ENCODE measurements at places on chromosomes 7 and 10.
A peak's percentile ranks its signal among the peaks of the same experiment; 100 is the strongest.

DNA sequence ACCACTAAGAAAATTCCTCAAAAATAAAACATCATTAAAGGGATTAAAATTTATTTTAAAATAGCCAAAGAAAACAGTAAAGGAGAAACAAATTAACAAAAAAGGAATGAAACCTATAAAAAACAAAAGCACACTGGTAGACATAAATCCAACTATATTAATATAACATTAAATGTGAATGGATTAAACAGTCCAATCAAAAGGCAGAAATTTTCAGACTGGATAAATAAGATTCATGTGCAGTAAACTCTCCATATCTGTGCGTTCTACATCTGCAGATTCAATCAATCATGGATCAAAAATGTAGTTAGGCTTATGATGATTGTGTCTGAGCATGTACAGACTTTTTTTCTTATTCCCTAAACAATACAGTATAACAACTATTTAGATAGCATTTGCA is 42.6 kb downstream of the ZNF518A start:
- no peak for DNase-seq

GRCh38 chr10:33602278-33602677 is 267.8 kb upstream of the NRP1 start:
- no peak for DNase-seq

DNA sequence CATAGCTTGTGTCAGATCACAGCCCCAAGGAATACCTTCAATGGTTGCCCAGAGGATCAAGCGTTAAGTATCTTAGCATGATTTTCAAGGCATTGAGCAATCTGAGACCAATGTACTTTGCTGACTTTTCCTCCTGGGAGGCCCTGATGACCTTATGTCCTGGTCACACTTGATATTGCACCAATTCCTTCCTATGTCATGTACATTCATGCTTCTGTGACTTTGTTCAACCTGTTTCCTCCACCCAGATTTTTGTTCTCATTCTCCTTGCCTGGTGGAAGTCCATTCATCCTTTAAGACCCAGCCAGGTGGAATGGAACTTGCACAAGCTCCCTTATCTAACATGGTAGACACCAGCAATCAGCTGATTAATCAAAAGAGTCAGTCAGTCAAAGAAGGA is 160.8 kb downstream of the PFKFB3 start:
- DNase-seq = no peak

- no peak for DNase-seq
Measured at GRCh38 chr7:152911922-152912321, 152.4 kb downstream of the ACTR3B start.

DNA sequence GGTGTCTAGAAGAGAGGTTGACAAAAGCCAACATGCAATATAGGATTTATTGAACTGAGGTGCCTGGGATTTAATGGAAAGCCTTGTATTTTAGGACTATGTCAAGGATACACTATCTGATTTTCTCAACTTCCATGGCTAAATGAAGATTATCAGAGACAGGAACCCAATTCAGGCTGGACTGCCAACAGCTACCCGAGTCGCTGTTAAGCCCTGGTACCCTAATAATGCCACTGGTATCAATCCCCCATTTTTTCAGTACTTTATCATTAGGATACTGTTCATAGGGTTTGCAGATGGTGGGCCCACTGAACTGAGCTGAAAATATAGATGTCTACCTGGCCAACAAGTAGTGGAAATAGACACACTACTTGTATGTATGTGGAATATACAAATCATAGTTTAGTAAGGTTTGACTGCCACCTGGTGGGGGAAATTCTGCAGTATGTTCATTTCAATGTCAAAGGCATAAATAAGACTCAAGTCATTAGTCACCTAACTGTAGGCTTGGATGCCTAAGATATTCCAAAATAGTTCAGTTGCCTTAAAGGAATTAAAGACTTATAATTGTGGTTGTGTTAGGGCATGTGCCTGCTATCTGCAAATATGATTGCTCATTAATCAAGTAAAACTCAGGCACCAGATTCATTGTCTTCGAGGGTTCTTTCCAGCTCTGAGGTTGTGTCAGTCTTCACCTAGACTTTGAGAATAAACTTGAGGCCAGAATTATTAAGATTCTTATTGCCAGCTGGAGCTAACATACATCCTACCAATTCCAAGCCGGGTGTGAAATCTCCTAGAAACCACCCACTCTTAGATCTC is 34.1 kb upstream of the NOBOX start:
- DNase-seq = peak; percentile 42

- DNase-seq = peak; percentile 66
Measured at GRCh38 chr10:71974489-71975021, 10.4 kb downstream of the CHST3 start.

GRCh38 chr7:44279286-44279685 is 46.1 kb downstream of the CAMK2B start:
- DNase-seq = no peak

DNA sequence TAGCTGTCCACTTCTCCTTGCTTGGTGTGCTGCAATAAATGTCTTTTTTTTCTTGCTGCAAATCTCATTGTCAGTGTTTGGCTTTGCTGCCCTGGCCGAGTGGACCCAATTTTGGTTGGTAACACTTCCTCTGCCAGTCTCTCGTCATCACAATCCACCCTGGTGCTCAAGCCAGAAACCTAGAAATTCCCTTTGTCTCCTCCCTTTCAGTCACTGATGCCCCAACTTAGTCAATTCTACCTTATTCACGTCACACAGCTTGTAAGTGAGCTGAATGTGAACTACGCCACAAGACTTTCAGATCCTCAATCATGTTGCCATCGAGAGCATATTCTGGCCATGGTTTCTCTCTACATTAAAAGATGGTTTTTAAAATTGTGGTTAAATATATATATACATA is 13.0 kb upstream of the FRA10AC1 start:
- DNase-seq = no peak

DNA sequence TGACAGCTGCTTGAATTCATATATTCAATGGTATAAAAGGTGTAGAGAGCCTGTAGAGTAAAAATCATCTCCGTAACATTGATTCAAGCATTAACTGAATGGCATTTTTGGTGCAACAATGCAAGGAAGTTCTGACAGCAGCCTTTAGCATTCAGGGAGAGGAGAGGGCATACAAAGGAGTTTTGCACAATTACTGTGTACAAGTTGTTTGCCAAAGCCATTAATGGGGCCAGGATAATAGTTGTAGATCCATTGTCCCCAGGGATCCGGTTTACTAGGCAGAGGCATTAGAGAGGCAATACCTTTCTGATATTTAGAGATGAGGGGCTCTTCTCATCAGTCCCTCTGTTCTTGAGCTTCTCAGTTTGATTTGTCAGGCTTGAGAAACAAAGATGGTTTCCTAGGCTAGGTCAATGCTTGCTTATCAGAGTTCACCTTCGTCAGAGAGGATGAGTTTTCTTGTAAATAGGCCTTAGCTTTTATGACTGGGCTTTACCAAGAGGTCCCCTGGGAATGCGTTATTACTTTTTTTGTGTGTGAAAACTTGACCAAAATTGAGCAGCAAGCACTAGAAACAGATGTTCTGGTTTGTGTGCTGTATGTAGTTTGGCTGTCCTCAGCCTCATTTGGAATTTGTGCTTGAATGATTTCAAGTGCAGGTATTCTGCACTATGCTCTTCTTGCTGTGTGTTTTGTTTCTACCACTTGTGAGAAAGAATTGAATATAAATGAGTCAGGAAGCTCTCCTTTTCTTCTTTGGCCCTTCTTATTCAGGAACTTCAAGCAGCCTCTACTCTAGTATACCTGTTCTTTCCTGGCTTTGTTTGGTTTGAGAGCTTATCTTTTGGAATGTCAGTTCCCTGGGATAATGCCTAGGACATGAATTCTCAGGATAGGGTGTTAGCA is 32.0 kb downstream of the SND1 start:
- no peak for DNase-seq

DNA sequence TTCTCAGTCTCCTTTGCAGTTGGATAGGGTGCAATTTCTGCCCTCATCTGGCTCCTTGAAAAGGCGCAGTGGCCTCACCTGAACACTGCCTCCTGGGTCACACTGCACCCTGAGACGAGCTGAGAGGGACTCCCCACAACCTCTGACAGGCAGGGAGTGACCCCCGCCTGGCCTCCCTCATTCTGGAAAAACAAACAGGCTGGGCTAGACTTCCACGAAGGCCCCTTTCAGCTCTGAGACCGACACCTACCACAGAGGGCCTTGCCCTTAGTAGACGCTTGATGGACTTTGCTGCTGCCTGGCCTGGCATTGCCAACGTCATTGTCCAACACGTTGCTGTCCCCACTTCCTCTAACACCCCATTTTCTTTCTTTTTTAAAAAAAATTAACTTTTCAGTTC is 8.6 kb downstream of the FAM241B start:
- DNase-seq = no peak

DNA sequence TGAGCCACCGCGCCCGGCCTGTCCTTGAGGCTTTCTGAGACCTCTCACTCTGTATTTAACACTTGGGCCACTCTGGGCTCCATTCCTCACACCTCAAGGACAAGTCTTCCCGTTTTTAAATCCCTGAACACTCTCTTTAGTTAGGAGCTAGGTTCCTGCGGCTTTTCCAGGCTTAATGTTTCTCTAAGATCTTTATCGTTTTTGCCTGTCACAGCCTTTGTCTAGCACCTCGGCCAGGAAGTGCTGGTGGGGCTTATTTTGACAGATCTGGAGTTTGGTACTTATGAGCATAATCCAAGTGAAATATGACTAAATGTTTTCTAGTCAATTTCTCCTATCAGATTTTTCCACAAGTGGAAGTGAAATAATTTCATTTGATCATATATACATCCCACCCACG is 186.6 kb downstream of the DPY19L1 start:
- no peak for DNase-seq

DNA sequence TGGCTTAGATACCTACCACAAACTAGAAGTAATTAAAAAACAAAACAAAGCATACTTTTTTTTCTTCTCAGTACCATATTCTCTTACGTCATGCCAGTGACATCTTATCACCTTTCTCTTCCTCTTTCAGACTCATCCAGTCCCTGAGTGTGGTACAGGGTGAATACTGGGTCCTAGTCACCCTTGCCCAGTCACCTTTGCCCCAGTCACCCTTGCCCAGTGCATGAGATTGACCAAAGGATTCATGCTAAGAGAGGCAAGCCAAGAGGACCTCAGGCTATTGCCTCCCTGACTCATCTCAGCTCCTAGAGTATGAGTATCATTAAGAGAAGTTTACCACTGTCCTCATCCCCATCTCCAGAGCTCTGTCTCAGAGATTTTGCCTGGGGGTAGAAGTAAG is 10.0 kb upstream of the TSPAN12 start:
- no peak for DNase-seq

DNA sequence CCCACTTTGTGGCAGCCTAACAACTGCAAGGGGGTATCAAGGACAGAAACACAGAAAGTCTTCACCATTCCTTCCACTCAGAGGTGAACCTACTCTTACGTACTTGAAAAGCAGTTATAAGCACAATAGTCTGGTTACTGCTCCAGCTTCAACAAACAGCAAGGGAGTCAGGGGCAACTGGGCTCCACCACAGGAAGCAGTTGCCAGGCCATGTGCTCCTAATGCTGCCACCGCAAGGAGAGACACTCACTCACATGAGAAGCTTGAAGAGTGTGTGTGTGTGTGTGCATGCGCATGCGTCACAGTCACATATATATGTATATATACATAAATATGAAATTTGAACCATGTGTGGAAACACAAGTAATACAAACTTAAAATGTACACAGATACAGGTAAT is 65.5 kb downstream of the GRB10 start:
- no peak for DNase-seq

GRCh38 chr10:91103384-91104192 is 116.9 kb upstream of the PCGF5 start:
- DNase-seq = no peak

GRCh38 chr7:44258423-44258760 is 57.6 kb downstream of the YKT6 start:
- no peak for DNase-seq

DNA sequence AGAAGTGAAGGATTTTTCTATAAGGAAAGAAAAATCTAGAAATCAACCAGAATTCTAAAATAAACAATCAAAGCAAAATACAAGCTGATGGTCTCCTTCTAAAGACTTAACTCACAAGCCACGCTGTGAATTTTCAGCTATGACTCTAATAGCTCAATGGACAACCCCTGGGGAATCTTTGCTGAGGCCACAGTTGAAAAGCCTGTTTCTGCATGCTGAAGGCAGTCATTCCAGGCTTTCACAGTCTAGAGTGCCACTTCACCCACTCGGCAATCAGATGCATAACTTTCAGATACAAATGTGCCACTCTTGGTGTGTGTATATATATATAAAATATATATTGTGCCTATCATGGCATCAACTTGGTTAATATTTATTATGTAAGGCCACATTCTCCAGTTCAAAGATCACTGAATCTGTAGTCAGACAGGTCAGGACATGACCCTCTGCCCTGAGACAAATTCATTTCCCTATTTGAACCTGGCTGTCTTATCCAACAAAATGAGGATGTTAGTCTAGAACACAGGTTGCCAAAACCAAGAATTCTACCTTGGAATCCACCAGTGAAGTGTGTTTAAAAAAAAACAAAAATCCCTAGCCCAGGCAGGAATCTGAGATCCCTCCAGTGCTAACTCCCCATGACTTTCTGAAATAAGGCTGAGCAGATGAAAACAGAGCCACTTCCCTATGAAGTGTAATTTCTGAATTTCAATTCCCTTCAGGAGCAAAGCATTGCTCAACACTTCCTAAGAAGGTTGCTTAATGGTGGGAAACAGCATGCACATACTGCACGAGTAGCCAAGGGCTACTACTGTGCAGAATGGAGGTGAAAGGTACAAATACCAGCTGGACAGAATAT is 9.9 kb downstream of the LIPA start:
- peak; percentile 36 for DNase-seq

DNA sequence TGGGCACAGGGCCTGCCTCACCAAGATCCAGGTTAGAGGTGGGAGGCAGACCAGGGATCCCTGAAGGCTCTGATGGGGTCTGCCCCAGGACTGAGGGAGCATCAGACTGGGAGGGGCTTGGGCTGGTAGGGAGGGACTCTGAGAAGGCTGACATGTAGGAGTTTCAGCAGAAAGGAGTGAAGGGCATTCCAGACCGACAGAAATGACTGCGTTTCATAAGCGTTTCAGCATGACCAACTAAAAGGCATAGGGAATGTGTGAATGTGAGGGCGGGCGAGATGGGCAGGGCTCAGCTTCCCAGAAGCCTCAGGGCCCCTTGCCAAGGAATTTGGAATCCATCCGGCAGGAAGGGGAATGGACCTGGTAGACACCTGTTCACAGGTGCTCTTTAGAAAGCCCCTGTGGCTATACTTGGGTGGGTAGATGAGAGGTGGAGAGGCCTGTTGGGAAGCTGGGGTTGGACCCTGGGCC is 24.9 kb upstream of the SLC29A3 start:
- no peak for DNase-seq

Measured in HCEC 1CT (cell line).